ENCODE measurements at places on chromosomes 7 and 10. TPM values are rescaled to one million over a fixed set of nuclear protein-coding genes. Genes with fewer than 3 reads are reported as not detected.

Gene AKR1E2
- 5.9 TPM for total RNA-seq

Gene TM9SF3
- 85.8 TPM for total RNA-seq

Gene COL13A1
- total RNA-seq = 0.21 TPM

Gene SPDYE5
- not detected for total RNA-seq

Gene AZGP1
- total RNA-seq = not detected

Gene NSUN5
- total RNA-seq = 62.0 TPM

Gene PNLIPRP2
- total RNA-seq = 0.11 TPM

Gene CALHM3
- 0.22 TPM for total RNA-seq

Gene NACAD
- total RNA-seq = 0.46 TPM

Gene TEX47
- total RNA-seq = not detected

Gene RTKN2
- 0.96 TPM for total RNA-seq

Gene CLCN1
- 0.05 TPM for total RNA-seq

Gene IFIT3
- 4.1 TPM for total RNA-seq

Gene TAX1BP1
- 75.1 TPM for total RNA-seq

Gene SGPL1
- 30.5 TPM for total RNA-seq

Gene ADRB1
- total RNA-seq = 1.1 TPM

Gene LRIT1
- not detected for total RNA-seq

Gene NODAL
- total RNA-seq = not detected

Gene TRPV5
- total RNA-seq = not detected

Gene PKD2L1
- 0.38 TPM for total RNA-seq

Gene HSPB1
- 919 TPM for total RNA-seq

Gene PLA2G12B
- not detected for total RNA-seq

Gene NMT2
- 23.5 TPM for total RNA-seq

Gene CALML5
- total RNA-seq = not detected

Gene SPDYE9
- total RNA-seq = not detected

Gene OPN4
- total RNA-seq = not detected

Gene SPAM1
- not detected for total RNA-seq

Gene COBL
- total RNA-seq = 3.2 TPM

Gene FGFBP3
- total RNA-seq = 2.1 TPM

Gene GPR37
- 0.54 TPM for total RNA-seq

Gene ANKRD16
- 9.9 TPM for total RNA-seq

Gene ATOH7
- 0.21 TPM for total RNA-seq

Gene RSPH10B2
- total RNA-seq = not detected

Gene TAS2R40
- not detected for total RNA-seq

Gene NPTX2
- 0.25 TPM for total RNA-seq

Gene CDC14C
- total RNA-seq = not detected

Gene CARD11
- 2.7 TPM for total RNA-seq

Gene VSTM4
- total RNA-seq = 0.38 TPM

Gene PRXL2A
- total RNA-seq = 44.8 TPM

Gene RGR
- total RNA-seq = not detected

Gene FAM180A
- total RNA-seq = 0.05 TPM
